ENCODE measurements at places on chromosomes 16 and 17.

- no peak for DNase-seq
Observed at GRCh38 chr16:9139965-9140364, 48.5 kb downstream of the HAPSTR1 start.

GRCh38 chr17:50833510-50834428, 1.6 kb upstream of the WFIKKN2 start:
- no peak for DNase-seq

DNA sequence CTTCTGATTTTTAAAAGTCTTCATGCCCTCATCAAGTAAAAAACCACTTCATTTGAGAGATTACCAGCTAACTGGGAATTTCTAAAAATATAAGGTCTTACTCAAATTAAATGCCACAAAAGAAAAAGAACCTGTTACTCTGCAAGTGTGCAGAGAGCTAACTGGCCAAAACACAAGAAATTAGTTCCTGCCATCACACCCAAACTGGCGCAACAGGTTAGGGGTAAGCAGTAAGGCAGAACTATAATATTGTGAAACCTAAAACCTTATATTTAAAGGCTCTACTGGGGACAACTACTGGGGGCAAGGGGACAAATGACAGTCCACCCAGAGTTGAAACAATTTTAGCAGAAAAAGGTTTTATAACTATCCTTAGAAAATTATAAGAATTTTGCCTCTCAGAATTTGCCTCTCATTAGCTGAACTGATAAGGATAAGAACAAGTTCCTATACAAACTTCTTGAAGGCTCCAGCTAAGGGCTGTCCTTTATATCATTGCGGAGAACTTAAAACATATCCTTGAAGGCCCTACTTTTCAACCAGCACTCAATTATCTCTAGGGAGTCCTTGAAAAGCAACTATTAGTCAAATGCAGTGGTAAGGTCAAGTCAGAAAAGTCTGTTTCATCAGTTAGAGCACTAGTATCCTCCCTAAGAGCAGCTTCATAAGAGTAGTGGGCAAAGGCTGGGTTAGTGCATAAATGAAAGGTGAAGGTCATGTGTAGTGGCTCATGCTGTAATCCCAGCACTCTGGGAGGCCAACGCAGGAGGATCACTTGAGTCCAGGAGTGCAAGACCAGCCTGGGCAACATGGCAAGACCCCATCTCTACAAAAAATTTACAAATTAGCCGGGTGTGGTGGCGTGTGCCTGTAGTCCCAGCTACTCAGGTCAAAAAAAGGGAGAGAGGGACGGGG, 31.5 kb downstream of the SMURF2 start:
- DNase-seq: no peak

DNA sequence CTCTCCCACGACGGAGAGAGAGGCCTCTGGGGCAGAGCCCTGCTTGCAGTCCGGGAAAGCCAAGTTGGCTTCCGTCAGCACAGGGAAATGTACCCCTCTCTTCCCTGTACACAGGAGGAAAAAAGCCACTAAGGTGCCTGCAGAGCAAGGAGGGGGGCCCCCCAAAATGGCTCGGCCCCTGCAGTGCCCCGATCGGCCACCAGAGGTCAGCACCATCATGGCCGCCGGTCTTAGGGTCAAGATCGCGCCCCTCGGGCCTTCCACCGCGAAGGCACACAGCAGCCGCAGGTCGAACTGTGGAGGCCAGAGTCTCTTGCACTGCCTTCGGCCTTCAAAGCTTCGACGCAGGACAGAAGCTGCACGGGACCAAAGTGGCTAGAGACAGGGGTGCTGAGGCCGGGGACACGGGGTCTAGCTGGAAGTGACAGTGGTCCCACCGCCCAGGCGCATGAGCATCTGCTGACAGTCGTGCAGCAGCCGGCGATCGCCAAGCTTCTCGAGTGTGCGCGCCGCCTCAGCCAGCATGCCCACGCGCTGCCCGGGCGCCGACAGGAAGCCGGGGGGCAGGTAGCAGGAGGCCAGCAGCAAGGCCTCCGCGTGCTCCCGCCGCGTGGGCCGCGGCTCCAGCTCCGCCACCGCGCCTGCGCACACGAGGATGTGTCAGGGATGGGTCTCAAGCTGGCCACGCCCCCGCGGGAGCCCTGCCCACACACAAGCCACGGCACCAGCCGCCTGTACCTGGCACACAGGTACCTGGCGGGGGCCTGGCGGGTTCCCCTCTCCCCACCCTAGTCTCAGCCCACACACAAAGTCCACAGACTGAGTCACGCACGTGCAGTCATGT, 24.4 kb downstream of the SREBF1 start:
- DNase-seq: peak; percentile 57

DNA sequence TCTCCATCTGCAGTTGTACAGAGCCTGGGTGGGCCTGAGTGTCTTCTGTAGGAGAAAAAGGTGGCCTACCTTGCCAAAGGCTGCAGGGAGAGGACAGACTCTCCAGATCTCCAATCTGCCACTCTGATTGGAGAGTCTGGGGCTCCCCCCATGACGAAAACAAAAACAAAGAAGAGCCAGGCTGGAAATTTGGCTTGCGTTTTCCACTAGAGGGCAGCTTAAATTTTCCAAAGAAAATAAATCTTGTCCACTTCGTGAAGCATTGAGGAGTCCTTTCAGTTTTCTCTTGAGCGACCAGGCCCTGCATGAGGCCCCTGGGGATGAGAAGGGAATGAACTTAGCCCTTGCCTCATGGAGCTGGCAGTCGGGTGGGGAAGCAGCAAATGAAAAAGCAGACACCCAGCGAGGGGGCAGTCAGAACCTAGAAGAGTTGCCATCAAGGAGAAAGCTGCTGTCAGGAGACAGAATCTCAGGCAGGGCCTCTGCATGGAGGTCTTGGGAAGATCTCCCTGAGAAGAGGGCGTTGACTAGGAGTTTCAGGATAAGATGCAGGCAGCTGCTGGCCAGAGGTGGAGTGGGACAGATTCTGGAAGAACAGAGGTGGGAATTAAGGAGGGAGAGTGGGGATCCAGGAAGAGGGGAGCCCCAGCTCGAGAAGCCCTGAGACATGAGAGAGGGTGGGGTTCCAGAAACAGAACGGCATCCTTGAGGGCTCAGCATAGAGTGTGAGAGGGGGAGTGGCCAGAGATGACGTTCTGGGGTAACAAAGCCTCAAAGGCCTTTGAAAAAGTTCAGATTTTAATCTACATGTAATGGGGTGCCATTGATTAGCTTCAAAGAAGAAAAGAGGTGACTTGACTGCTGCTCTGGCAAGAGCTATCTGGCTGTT, 8.4 kb upstream of the SHCBP1 start:
- DNase-seq: no peak

GRCh38 chr17:77905266-77905665, 53.2 kb upstream of the TNRC6C start:
- DNase-seq: no peak

GRCh38 chr16:69031877-69032301, 73.6 kb upstream of the HAS3 start:
- DNase-seq: no peak

Data from effector CD4-positive, alpha-beta T cell (primary cell).